Pancreas (tissue), 10 donors: ENCODE measurements at places on chromosomes 4 and X. TPM values are rescaled to one million over a fixed set of nuclear protein-coding genes. Genes with fewer than 3 reads are reported as not detected.

Gene GATA1
- not detected for total RNA-seq

- no peak for DNase-seq
Measured at GRCh38 chr4:86223472-86223871, 136.4 kb downstream of the MAPK10 start.

- no peak for DNase-seq
Measured at GRCh38 chr4:59537246-59537886, 1662.8 kb upstream of the ADGRL3 start.

- no peak for DNase-seq
Measured at GRCh38 chrX:29083823-29084222, 496.6 kb downstream of the IL1RAPL1 start.

DNA sequence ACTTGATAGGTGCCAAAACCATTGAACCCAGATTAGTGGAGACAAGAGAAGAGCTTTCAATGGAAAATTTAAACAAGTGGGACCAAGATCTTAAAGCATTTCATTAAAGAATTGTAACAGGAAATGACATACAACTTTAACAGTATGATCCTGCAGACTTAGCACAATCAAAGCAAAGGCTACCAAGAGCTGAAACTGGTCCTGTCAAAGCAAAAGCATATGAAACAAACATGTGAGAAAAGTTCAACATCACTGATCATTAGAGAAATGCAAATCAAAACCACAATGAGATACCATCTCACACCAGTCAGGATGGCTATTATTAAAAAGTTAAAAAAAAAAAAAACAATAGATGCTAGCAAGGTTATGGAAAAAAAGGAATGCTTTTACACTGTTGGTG is 425.6 kb downstream of the IL1RAPL1 start:
- DNase-seq, result no peak

Gene ANKRD17
- total RNA-seq, result 31.8 TPM
